ENCODE measurements at places on chromosomes 3 and 15.

GRCh38 chr3:117526470-117527079, 817.0 kb downstream of the TUSC7 start:
- peak; percentile 41 for DNase-seq

DNA sequence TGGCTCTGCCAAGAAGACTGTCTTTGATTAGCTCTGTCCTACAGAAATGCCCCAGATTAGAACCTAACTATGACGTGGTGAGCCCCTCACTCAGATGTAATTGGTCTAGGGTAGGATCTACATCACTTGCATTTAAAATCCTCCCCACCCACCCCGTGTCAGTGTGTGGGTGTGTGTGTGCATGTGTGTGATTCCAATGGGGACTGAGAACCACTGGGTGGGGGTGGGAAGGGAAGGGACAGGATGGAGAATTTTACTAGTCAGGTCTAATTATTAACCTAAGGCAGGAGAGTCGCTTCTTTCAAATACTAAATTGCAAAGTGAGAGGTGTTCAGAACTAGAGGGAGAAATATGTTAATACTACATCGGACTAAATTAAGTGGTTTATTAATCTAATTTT, 91.7 kb downstream of the TBL1XR1 start:
- DNase-seq, result no peak

DNA sequence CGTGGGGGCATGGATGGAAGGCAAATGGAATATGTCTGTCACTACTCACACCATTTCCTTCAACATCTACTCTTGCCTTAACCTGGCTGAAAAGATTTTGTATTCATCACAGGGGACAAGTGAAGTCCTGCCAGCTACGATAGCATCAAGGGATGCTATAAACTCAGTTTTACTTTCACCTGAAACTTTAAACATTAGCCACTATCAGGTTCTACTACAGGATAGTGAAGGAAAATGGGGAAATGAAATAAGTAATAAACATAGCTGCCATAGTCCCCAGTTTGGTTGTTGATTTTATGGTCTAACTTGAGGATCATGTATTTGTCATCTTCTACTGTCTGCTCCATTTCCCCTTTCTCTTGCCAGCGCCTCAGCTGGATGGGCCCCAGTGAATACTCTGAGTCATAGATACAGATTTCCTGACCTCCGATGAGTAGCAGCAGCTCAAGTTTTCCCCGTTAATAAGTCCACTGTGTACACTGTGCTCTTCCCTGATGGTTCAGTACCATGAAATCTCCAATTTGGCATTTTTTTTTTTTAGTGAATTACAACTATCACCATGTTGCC, 338.2 kb upstream of the SLCO3A1 start:
- DNase-seq, result peak; percentile 17

DNA sequence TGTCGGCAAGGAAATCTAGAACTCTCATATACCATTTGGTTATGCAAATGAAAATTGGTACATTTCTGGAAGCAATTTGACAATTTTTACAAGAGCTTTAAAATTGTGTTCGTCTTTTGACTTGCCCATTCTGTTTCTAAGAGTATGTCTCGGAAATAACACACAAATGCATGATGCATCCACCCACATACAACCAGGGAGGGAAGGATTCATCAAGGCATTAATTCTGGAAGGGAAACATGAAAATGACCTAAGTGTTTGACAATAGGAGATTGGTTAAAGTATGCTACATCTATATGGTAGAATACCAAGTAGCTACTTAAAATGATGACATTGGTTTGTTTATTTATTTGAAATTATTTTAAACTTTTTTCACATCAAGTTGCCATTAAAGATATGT, 58.6 kb downstream of the PIAS1 start:
- no peak for DNase-seq

GRCh38 chr3:98705694-98706093, 57.4 kb upstream of the ST3GAL6 start:
- no peak for DNase-seq

- no peak for DNase-seq
Observed at GRCh38 chr3:191649626-191650025, 188.7 kb downstream of the PYDC2 start.

GRCh38 chr3:72077473-72078259, 292.7 kb upstream of the PROK2 start:
- no peak for DNase-seq

GRCh38 chr3:35641920-35642527, 2.7 kb downstream of the ARPP21 start:
- no peak for DNase-seq

Data from muscle of arm (tissue), 14 donors.